ENCODE measurements at places on chromosomes 7 and 10.

- no peak for DNase-seq
Measured at GRCh38 chr10:78563314-78563713, 505.5 kb upstream of the ZMIZ1 start.

DNA sequence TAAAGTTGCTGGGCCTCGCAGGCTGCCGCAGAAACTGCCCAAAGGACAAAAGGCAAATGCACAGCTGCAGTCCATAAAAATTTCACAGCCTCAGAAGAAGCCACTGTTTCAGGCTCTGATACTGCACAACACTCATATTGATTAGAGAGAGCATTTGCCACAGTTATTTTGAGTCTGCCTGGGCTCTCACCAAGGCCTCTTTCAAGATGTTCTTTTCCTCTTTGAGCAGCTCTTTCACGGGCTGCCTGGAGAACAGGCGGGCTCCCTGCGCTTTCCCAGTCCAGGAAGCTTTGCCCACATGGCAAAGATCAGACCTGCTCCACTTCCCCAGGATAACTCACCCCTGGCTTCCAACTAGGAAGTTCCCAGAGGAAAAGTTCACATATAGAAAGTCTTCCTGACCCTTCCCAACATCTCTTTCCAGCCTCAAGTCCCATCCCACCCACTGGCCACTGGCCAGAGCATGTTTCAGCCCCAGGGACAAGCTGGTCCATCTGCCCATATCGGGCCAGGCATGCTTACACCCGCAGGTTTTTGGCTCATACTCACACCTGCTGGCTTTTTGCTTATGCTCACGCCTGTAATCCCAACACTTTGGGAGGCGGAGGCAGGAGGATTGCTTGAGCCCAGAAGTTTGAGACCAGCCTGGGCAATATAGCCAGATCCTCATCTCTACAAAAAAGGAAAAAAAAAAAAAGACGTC is 3.3 kb downstream of the SLIT1 start:
- DNase-seq = no peak

DNA sequence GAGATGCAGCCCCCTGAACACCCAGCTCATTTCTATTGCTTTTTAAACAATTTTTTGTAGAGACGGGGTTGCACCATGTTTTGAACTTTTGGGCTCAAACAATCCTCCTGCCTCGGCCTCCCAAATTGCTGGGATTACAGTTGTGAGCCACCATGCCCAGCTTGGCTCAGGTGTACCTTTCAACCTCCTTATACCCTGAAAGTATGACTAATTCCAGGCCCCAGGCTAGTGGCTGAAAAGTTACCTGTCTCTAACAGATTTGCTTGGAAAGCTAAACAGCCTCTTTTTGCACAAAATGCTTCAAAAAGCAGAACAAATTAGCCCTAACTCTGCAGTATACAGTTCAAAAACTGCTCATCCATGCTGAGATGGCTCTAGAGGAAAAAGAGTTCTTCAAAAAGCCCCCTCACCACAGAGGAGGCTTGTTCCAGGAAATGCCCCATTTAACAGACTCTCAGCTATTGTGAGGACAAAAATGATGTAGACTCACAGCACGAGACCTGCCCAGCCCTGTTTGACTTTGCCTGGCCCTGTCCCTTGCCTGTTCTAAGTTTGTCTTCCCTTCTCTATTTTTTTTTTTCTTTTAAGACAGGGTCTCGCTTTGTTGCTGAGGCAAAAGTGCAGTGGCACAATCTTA is 13.4 kb upstream of the AP1S1 start:
- DNase-seq = no peak

DNA sequence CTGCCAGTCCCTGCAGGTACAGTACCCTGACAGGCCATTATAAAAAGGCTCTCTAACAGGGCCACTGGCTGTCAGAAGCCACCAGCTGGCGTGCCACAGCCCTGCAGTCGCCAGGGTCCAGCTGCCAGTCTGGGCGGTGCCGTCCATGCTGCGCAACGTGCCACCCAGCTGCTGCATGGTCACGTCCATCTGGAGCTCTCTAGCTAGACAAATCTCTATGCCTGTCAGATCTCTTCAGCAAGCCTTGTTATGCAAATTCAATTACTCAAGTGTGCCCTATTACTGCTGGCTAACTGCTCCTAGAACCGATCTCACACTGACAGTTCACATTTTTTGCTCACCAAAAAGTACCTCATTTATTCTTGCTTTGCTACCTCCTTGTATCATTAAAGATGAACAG is 75.9 kb downstream of the HIBADH start:
- no peak for DNase-seq

GRCh38 chr7:148856891-148857290 is 27.2 kb downstream of the EZH2 start:
- no peak for DNase-seq
